Stimulated activated naive CD4-positive, alpha-beta T cell treated with Interleukin-2 at 50 U/mL for 16 hours (primary cell): ENCODE measurements at places on chromosomes 16 and 17.

DNA sequence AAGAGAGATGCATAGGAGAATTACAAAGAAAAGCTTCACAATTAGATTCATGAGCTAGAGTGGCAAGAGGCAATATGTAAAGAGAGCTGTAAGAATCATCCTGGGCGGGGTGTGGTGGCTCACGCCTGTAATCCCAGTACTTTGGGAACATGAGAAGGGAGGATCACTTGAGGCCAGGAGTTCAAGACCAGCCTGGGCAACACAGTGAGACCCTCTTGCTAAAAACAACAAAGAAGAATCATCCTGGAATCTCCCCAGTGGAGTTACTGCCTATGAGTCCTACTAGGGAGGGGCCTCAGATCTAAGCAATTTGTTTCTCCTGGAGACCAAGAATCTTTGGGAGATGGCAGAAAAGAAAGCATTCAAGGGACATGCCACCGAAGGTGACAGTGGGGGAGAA is 119.1 kb downstream of the HIC1 start:
- DNase-seq: no peak

DNA sequence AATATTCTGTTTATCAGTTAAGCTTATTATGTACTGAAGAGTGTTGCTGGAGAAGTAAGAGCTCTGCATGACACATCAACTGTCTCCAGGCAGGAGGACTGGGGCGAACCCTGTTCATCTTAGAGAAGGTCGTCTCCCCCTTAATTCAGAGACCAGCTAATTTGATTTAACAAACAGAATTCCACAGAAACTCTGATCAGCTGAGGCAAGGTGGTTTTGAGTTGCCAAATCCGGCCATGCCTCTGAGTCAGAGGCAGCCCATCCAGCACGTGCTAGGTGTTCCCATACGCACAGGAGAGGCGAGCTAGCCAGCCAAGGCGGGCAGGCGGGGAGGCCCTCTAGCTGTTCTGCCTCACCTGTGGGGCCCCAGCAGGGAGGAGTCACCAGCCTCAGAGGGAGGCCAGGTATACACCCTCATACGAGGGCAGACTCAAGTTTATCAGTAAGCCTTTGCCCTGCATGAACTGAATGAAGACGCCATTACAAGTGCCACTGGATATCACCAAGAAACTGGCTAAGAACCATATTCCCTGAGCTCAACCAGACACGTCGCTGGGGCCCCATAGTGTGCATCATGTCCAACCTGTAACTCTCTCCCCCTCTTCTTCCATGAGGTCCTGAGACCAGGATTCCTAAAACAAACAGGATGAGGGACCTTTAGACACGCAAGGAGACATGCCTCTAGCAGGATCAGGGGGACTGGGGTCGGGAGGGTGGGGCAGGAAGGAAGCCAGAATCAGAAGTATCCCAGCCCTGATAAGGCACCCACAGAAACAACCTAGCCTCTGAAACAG is 25.7 kb downstream of the STAT5A start:
- no peak for DNase-seq

DNA sequence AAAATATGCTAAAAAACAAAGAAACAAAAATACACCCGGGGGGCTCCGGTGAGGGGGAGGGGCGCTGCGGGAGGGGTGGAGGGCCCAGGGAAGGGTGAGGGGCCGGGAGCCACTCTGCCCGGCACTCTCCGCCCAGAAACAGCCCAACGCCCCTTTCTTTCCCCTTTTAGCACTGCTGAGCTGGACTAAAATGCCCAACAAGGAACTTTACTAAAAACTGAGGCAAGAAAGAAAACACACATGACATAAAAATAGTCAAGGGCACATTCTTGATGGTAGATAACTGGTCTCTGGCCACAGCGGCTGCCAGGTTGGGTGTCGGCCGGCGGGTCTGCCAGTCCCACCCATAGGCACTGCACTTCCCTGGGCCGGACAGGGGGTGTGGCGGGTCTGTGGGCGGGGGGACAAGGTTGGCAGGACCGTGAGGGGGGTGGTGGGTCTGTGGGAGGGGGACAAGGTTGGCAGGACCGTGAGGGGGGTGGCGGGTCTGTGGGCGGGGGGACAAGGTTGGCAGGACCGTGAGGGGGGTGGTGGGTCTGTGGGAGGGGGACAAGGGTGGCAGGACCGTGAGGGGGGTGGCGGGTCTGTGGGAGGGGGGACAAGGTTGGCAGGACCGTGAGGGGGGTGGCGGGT is 20.9 kb downstream of the METRNL start:
- no peak for DNase-seq

GRCh38 chr17:44210342-44211192 is 8.9 kb downstream of the UBTF start:
- peak; percentile 85 for DNase-seq

GRCh38 chr16:85136213-85136701 is 24.0 kb upstream of the CIBAR2 start:
- DNase-seq: no peak

DNA sequence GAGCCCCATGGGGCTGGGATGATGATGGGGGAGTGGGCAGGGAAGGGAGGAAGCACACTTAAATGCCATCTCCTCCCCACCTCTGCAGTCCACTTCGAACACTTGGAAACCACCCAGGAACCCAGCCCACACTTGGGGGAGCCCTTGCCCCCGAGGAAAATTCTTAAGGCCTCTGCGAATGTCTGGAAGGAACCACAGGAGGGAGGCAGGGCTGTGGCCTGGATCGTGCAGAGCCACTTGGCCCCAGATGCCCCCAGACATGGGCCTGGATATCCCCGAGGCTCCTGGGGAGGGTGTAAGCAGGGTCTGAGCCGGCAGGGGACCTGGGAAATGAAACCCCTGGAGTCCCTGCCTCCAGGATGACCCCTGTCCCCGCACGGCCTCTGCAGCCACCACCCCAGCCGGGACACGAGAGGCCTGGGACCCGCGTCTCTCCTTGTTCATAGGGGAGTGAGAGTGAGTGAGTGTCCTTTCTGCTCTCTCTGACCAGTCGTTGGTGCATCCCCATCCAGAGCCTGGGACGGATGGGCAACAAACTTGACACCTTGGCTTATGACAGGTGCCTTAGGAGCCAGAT is 11.8 kb upstream of the MTSS2 start:
- DNase-seq: no peak

GRCh38 chr17:17681744-17682292 is 560 bp downstream of the RAI1 start:
- peak; percentile 38 for DNase-seq

- DNase-seq: peak; percentile 69
These were observed at the start of gene ATP1B2 for GRCh38 chr17:7650509-7651096. TSS of gene ATP1B2 (plus strand) at chr17:7650926. CDS start at chr17:7651519, 593 bp downstream.

- DNase-seq: no peak
These were observed 68.7 kb downstream of the BANP start for GRCh38 chr16:88019821-88020515.

DNA sequence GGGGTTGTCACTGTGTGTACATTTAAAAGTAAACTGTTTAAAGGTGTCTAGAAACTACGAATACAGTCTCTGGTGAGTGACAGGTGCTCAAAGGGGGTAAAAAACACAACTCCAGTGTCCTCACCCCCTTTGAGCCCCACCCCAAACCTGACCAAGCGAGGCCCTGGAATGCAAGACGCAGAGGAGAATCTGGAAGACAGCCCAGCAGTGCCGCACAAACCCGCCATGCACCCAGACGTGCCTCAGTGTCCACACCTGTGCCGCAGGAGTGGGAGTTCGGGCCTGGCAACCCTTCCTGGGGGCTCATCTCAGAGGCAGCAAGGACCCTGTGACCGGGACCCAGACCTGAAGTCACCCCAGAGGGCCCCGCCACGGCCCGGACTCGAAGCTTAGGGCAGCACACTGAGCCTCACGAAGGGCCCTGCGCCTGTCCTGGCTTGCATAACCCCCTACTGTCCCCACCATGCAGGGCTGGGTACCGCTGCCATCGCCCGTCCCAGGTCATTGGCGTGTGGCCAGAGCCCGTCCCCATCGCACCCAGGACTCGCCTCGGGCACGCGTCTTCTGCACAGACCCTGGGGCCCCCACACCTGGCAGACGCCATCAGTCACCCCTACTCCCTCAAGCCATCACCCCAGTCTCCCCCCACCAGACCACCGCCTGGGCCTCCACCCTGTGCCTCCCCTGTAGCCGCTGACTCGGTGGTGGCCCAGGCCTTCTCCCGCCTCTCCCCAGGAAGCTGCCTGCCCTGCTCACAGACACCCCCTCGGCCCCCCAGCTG is 33.0 kb upstream of the ZC3H18 start:
- DNase-seq: no peak

GRCh38 chr17:55735731-55736405 is 13.2 kb upstream of the TMEM100 start:
- peak; percentile 2 for DNase-seq

DNA sequence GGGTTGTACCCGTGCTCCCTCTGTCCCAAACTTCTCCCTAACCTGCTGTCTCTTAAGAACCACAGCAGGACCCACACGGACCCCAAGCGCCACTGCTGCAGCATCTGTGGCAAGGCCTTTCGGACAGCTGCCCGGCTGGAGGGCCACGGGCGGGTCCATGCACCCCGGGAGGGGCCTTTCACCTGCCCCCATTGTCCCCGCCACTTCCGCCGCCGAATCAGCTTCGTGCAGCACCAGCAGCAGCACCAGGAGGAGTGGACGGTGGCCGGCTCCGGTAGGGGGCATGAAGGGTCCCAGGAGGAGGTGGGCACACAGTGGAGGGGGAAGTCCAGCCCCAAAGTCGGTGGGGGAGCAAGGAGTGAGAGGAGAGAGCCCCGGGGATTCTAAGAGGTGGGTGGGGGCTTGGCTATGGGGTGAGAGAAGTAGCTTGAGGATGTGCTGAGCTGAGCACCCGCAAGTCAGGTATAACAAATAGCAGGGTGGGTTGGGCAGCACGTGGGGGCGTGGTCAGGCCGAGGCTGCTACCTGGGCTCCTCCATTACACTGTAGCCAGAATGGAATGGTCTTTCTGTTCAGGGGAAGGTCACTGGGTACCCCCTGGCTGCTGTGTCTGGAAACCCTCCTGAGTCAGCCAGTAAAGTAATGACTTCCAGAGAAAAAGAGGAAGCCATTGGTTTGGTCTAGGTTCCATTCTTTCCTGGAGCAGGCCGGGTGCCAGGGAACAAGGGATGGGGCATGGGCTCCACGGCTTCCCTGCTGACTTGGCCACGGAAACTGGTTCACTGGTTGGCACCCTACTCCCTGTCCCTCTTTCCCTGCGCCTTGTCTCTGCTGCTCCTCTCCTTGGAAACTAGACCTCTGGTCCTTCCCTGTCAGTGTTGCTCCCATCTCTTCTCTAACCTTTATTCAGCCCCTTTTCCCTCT is 7.1 kb downstream of the PRSS53 start:
- no peak for DNase-seq

- DNase-seq: no peak
These were observed 41.8 kb downstream of the NOL11 start for GRCh38 chr17:67759355-67760171.

GRCh38 chr16:11139326-11140097 is 116.5 kb downstream of the SOCS1 start:
- DNase-seq: no peak

GRCh38 chr17:9472094-9472493 is 103.5 kb downstream of the STX8 start:
- no peak for DNase-seq

DNA sequence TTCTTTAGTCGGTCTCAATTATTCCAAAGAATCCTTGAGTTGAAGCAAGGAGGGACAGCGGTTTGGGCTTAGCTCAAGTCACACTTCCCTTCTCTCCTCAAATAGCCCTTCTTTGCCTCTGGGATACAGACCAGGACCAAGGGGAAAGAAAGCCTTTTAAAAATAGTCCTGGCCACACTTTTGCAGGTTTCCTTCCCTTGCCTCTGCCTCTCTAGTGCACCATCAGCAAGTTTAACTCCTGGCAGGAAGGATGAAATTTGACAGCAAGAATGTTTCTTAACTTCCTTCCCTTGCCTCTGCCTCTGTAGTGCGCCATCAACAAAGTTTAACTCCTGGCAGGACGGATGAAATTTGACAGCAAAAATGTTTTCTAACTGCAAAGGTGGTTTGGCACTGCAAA is 7.2 kb upstream of the G6PC1 start:
- no peak for DNase-seq

GRCh38 chr17:608511-609231 is 106.0 kb downstream of the VPS53 start:
- no peak for DNase-seq

DNA sequence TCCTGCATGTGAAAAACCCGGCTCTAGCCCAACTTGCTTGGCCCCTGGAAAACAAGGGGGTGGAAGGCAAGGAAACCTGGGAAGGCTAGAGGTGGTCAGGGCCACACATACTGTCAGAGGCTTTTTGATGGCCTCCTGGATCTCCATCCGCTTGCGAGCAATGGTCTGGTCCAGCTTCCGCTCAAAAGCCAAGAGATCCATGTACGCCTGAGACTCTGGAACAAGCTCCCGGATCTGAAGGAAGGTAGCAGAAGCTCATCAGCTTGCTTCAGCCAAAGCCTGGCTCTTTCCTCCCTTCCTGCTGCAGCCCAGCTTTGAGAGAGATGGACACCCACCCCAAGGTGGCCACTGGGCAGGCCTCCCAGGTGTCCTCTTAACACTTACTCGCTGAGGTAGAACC is 5.7 kb downstream of the SMARCD2 start:
- no peak for DNase-seq

DNA sequence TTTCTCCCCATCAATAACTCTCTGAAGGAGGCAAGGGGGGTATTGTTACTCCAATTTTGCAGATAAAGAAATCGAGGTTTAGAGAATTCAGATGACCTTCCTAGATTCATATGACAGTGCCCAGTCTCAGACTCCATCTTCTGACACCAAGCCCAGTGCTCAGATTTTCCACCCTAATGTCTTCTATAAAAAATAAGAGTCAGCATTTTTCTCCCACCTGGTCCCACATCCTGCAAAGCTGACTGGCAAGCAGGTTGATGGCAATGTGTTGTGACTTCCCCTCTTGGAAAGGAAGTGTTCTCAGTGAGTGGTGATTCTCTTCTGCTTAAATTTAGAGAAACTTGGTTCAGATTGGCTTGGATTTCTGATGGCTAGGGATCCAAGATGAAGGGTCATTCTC is 129.4 kb downstream of the SOX9 start:
- DNase-seq: no peak

GRCh38 chr17:40015005-40015997 is at the start of gene CSF3:
TSS of gene CSF3 (plus strand) at chr17:40015440. CDS start at chr17:40015475, 35 bp downstream.
- no peak for DNase-seq

- peak; percentile 37 for DNase-seq
These were observed 22.2 kb upstream of the PEMT start for GRCh38 chr17:17613708-17614114.

GRCh38 chr16:11851294-11852091 is at the start of gene RSL1D1:
TSS of gene RSL1D1 (minus strand) at chr16:11851542. CDS start at chr16:11851512, 30 bp downstream.
- peak; percentile 82 for DNase-seq

GRCh38 chr16:24983561-24983960 is 31.6 kb downstream of the ARHGAP17 start:
- no peak for DNase-seq

- DNase-seq: no peak
These were observed 11.9 kb downstream of the FZD2 start for GRCh38 chr17:44568945-44569858.

- no peak for DNase-seq
These were observed 546.1 kb downstream of the MAF start for GRCh38 chr16:79054211-79054984.
